ENCODE measurements at places on chromosomes 6 and 20.

DNA sequence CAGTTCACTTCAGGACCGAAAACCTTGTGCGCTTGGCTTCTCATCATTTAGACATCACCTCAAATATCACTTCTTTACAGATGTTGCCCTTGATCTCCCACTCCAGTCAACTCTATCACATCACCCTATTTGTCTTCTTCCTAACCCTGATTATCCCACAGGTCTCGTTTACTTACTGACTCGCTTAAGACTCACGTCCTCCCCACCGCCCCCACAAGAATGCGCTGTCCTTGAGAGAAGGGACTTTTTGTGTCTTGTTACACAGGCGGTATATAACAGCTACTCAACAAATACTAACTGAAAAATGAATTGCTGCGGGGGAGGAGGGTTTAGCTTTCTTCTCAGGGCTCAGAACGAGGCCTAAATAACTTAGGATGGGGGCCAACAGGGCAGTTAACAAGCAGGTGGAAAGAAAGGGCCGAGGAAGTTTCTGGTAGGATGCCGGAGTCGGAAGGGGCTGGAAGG, 527 bp downstream of the TOMM34 start:
- DNase-seq, result peak; percentile 44

GRCh38 chr6:144918073-144918472, 632.9 kb downstream of the UTRN start:
- no peak for DNase-seq

- DNase-seq, result no peak
Measured at GRCh38 chr6:99353126-99353525, 3.7 kb upstream of the FAXC start.

GRCh38 chr20:48556956-48557355, 270.8 kb downstream of the PREX1 start:
- peak; percentile 48 for DNase-seq

GRCh38 chr20:10784554-10785183, 110.9 kb upstream of the JAG1 start:
- no peak for DNase-seq

GRCh38 chr20:12949429-12949980, 59.3 kb upstream of the SPTLC3 start:
- DNase-seq, result no peak

DNA sequence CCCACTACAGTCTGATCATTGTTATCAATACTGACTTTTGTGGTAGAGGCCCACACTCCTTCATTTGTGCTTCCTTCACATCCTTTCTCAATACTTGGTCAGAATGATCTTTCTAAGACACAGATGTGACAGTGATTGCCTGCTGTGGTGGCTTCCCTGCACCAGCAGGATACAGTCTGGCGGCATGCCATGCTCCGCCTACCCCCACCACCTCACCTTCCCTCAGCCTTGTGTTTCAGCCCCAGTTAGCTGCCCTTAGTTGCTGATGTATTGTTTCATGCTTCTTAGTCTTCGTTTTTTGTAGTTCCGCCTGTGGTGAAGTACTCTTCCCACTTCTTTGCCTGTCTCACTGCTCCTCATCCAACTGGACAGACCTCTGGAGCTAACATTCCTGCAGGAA, 10.9 kb downstream of the LRRC1 start:
- DNase-seq, result peak; percentile 56

- no peak for DNase-seq
Measured at GRCh38 chr20:23687986-23688385, 852 bp downstream of the CST4 start.

GRCh38 chr6:15506066-15506465, 156.8 kb downstream of the DTNBP1 start:
- DNase-seq, result no peak

DNA sequence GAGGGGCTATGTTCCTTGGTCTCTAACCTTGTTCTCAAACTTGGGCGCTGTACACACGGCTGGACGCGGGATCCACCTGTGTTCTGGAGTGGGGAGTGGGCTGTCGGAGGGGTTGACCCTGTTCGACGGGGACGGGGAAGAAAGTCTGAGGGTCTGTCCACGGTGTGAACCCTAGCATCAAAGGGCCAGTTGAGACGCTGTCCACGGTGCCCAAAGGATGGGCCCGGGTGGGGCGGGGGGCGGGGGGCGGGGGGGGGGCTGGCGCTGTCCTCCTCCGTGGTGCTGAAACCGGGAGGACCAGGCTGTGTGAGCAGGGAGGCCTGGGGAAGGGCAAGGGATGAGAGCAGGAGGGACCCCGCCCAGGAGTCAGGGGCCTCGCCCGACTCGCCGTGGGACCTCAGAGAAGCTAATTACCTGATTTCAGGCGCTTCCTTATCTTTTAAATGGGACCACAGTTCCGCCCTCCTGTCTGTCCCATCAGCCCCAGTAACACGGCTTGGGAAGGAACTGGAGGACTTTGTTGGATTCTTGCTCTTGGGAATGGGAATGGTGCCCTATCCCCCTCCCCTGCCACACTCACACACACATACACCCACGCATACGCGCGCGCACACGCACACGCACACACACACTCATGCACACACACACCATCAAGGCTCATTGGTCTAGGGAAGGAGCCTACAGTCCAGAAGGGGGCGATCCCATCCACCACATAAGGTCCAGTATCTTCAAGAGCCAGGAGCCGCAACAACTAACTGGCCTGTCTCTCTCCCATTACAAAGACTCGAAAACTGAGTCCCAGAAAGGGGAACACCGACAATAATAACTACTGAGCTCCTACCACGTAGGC, 1.0 kb upstream of the VSTM2L start:
- peak; percentile 94 for DNase-seq

- no peak for DNase-seq
Measured at GRCh38 chr6:135115834-135116233, 61.2 kb upstream of the HBS1L start.

- peak; percentile 92 for DNase-seq
Measured at GRCh38 chr20:59782986-59783640, 150.3 kb downstream of the SYCP2 start.

- no peak for DNase-seq
Measured at GRCh38 chr6:151241853-151242252, 2.1 kb downstream of the AKAP12 start.

DNA sequence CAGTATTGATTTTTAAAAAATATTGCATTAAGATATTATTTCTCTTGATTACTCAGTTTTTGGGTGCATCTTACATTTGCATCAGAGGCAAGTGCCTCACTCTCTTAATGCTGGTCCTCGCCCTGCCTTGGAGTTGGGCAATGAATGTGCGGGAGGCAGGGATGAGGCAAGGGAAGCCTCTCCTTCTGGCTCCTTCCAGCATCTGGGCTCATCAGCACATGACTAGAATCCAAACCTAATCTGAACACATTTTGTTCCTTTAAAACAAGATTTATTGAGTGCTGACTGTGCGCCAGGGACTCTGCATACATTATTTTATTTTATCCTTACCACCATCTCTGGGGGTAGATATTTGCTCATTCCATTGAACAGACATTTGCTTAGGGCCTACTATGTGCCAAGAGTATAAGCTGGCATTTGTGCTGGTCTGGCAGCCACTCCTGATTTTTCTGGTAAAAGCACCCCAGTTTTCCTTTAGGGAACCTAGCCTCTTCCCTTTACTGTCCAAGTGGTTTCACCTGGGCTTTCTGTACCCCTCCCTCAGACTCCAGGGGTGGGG, 71.9 kb upstream of the ZNFX1 start:
- no peak for DNase-seq

GRCh38 chr6:50935442-50935841, 116.8 kb downstream of the TFAP2B start:
- DNase-seq, result no peak

- peak; percentile 40 for DNase-seq
Measured at GRCh38 chr20:50865591-50865990, 65.6 kb downstream of the ADNP start.

DNA sequence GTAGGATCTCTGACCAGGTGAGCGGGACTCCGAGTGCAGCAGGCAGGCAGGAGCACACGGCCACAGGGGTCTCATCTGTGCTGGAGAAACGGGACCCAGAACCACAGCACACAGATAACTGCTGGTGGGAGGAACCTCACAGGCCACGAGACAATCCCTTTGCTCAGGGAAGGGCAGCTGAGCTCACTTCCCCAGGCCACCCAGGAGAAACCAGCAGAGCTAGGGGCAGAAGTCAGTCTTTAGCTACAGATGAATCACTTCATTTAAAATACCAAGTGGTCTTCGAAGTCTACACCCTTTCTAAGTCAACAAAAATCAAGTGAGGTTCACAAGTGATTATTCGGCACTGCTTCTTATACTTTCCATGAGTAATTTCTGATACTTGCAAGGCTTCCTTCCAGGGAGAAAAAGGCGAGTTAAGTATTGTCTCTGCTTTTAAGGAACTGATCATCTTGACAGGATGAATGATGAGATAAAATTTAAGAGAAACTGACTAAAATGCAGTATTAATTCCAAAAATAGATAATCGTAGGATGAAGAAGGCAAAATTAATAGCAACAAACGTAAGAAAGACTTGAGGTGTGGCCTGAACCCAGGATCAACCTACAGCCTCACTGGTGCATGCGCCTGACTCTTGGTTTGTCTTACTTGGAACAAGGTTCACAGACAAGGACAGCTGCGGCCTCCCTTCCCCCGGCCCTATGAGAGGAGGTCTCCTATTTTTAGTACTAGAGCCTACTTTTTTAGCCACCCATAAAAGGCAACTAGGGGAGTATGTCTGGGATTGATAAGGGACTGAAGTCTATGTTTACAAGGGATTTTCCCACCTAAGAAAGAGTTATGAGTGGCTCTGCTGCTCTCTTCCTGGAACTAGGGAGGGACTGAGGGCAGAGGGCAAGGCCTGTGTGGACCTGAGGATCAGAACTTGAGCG, 233.6 kb downstream of the TTLL2 start:
- peak; percentile 18 for DNase-seq

- peak; percentile 52 for DNase-seq
Measured at GRCh38 chr6:150072201-150072600, 3.3 kb upstream of the ULBP3 start.

DNA sequence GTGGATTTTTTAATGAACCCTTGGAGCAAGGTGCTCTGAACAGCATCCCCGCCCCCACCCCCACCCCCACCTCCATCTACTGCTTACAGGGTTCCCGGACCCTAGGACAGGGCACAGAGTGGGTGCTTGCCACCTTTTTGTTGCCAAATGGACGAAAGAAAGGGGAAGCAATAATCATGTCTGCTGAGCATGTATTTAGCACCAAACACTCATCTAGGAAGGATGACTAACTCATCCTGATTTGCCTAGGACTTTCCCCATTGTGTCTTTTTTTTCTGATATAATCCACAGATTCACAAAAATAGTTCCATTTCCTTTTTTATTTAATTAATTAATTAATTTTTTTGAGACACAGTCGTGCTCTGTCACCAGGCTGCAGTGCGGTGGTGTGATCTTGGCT, 1.2 kb upstream of the PLTP start:
- no peak for DNase-seq

DNA sequence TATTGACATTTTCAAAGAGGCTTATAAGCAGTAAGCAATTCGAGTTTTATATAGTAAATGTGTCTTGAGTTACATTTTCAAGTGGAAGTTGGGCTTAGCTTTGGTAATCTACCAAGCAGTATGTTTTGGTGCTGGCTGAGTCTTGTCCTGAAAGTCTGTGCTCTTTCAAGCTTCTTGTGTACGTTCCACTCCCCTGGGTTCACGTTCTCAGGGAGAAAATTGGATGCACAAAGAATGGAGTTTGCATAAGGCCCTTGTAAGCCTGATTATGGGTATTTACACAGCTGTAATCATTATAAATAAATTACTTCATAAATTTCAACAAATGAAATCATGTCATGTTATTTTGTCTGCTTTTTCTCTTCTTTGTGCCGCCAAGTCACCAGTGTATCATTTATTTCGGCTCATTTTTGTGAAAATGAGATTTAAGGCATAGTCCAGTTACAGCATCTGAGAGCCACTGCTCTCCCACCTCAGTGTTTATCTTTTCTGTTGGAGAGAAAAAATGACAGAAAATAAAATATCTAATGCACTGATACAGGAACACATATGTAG, 262.5 kb downstream of the BTBD3 start:
- no peak for DNase-seq

DNA sequence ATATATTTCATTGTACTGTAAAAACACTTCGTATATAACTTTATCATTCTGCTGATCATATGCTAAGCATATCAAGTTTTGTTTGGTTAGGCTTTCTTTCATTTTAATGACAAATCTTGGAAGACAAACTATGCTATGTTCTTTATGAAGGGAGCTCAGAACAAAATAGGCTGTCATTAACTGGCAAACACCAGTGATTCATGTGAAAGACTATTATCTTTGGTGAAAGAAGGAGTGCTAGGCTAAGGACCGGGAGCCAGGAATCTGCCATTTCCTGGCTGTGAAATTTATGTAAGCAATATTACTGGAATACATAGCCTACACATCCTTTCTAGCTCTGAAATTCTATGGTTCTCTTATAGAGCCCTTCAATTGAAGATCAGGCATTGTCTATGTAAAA, 136.2 kb upstream of the CCN2 start:
- DNase-seq, result no peak

DNA sequence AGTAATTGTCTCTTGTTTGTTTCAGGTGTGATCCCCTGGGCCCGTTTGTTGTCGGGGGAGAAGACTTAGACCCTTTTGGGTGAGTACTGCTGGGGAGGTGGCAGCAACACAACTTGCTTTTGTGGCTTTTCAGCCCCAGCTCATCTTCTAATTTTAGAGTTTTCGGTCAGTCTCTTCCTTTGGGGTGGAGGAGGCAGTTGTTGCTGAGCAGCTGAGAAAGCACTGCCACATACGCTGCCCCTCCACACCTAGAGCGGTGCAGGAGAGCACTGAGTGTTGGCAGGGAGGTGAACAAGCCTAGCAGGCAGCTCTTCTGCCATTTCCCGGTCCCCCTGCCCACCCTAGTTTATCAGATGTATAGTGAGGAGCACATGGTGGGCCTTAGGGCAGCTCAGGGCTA, 21.7 kb downstream of the TMEM74B start:
- no peak for DNase-seq

DNA sequence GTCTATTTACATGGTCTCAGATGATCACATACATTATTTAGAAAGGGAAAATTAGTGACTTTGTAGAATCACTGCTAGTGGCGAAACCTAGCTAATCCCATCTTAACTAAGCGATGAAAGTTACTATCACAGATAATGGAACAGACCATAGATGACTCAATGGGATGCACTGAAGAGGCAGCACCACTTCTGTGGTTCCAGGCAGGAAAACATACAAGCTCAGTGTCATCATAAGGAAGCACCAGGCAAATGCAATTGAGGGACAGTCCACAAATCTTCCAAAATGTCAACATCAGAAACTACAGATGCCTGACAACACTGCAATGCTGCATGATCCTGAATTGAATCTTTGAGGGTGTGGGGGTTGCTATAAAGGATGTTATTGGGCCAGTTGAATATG, 15.9 kb upstream of the SNAI1 start:
- DNase-seq, result no peak

GRCh38 chr6:19413323-19413722, 423.8 kb upstream of the ID4 start:
- DNase-seq, result no peak

DNA sequence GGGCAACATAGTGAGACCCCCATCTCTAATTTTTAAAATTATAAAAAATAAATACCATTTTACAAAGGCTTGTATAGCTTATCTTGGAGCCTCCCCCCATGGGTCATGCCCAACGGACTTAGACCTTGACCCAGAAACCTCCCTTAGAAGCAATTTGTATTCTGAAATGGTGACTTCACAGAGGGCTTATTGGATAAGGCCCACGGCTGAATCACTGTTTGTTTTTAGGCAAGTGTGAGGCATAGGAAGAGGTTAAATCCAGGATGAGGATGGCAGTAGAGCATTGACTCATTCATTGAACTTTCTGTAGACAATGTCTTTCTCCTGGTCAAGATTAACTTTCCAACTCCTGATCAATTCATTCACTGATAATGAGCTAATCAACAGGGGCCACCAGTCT, 6.2 kb upstream of the SNAI1 start:
- DNase-seq, result no peak

- DNase-seq, result no peak
Measured at GRCh38 chr6:120564779-120565178, 769.5 kb downstream of the TBC1D32 start.

Data from H7 (cell line).